Cortex of kidney (tissue), 1 donor: ENCODE measurements at places on chromosomes 11 and 22.

DNA sequence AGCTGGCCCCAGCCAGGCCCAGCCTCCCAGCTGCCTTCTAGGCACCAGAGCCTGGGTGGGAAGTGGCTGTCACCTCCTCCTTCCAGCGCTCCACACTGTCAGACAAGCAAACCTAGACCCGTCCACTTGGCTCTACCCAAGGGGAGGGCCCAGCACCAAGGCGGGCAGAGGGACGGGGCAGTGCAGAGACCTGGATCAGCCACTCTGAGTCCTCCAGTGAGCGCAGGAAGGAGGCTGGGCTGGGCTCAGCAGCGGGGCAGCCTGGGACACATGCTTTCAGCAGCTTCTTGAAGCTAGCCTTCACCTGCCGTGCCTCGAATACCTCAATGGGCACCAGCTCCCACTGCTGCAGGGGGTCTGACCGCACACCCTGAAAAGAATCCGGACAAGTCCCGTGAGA lies 18.8 kb downstream of the SBF1 start:
- no peak for DNase-seq

- no peak for DNase-seq
Observed at GRCh38 chr11:94926698-94927237, 46.6 kb downstream of the CWC15 start.

GRCh38 chr11:113593698-113594308 lies 112.3 kb downstream of the TMPRSS5 start:
- DNase-seq = no peak

DNA sequence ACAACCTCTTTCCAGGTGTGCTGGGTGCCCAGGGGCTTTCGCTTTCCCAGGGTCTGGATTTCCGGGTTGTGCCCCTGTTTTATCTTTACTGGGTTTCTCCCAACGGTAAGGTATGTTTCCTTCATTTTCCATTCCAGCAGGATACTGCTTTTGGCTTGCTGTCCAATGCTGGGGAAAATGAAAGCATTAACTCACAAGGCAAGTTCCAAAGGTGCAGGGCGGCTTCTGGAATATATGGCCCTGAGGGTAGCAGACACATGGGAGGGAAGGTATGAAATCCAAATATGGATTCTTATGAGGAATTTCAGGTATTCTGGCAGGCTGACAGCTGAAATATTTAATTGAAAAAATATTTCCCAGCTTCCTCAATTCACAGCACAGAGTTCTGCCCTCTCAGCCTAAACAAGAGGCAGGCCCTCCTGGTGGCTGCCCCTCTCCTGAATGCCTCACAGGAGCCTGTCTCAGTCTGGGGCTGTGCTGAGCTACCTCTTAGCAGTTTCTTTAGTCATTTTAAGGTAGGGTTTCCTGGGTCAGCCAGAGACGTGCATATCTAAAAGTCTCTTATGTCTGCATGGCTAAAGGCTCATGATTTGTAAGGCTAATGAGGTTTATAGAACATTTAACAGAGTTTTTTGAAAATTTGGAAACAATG lies 318.6 kb upstream of the B3GAT1 start:
- DNase-seq = no peak

DNA sequence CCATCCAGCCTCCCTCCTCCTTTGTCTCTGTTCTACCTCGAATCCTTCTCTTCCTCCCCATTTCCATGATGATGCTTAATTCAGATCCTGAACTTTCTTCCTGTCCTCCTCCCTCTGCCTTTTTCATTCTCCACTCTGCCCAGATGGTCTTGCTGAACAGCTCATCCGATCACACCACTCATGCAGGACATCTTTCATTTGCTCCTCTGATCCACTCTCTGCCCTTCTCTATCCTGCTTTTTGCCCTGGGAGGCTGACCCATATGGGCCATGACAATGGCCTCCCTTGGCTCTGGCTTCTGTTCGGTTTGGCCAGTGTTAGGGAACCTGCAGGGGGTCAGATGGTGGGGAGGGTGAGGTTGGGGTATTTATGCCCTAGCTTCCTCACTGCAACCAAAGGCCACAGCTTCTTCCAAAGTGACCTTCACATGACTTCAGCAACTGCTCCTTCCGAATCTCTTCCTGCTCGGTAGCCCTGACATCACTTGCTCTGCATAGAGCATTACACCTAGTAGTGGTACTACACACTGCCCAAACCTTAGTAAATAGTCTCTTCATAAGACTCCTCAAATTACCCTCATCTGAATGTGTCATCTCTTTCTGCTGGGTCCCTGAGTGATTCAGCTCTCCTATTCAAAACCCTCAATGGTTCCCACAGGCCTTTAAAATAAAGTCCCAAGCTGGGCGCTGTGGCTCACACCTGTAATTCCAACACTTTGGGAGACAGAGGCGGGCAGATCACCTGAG lies 32.7 kb upstream of the MICAL2 start:
- no peak for DNase-seq

DNA sequence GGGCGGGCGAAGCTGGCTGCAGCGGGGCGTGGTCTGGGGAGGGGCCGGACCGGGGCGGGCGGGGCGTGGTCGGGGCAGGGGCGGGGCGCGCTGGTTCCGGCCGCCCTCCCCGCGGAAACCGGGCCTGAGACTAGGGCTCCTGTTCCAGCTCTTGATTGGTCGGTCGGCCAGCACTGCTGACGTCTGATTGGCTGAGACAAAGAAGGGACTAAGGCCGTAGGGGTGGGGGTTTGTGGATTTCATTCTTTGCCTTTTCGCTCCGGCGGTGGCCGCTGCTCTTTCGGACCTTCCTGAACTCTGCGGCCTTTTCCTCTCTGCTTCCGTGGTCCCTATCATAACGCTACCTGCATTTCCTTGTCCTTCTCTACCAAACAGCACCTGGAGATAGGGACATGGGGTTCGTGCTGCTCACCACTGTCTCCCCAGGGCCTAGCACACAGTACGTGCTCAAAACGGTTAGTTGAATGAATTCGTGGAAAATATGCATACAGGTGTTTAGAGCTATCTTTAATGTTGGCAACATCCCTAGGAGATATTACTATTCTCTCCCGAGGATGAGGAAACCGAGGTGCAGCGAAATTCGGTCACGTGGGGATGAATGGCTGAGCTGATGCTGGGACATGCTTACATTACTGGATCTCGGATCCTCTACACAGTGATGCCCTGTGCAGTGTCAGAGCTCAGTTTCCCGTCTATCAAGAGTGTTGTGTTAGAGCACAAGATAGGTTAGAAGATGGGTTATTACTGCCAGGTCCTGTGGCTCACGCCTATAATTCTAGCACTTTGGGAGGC lies 62.8 kb downstream of the NFAM1 start:
- no peak for DNase-seq

GRCh38 chr22:49765951-49766350 lies 61.7 kb downstream of the BRD1 start:
- DNase-seq = no peak

DNA sequence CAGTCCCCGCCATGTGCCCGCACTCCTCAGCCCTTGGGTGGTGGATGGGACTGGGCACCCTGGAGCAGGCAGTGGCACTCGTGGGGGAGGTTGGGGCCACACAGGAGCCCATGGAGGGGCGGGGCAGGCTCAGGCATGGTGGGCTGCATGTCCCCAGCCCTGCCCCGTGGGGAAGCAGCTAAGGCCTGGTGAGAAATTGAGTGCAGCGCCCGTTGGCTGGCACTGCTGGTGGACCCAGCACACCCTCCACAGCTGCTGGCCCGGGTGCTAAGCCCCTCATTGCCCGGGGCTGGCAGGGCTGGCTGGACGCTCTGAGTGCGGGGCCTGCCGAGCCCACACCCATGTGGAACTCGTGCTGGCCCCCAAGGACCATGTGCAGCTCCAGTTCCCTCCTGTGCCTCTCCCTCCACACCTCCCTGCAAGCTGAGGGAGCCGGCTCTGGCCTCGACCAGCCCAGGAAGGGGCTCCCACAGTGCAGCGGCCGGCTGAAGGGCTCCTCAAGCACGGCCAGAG lies 16.1 kb downstream of the OR5B3 start:
- DNase-seq = no peak

GRCh38 chr22:20549232-20549841 lies 41.9 kb downstream of the MED15 start:
- DNase-seq = no peak

- no peak for DNase-seq
Observed at GRCh38 chr11:120546312-120547205, 35.0 kb downstream of the GRIK4 start.

DNA sequence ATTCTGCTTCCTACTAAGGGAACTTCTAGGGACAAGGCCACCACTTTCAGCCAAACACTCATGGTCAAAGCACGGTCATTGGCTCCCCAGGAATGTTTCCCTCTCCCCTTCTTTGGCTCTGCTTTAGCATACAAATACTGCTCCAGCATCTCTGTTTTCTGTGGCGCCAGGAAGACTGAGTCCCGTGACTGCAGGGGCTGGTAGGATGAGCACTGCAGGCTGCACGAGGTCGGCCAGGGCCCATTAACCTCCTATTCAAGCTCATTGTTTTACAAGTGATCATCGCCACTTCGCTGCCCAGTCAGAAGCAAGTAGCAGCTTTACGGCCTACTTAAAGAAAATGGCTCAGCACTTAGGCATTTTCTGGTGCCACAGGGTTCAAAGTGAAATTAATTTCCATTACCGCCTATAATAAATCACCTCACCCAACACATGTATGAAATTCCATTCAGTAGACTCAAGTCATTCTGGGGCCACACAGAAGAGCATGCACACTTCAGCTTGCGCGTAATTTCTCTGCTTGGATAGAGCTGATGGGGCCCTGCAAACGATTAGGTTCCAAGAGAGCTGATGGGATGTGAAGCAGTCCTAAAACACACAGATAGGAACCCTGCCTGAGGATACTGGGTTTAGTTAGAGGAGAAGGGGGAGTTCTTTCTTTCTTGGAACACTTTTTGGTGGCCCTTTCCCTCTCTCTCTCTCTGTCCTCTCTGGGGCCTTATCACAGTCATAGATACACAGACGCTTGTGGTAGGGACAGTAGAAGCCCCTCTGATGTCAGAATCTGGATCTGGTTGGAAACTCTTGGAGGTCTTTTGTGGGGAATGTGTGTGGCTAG lies 173.7 kb downstream of the KIF18A start:
- DNase-seq = no peak

GRCh38 chr11:2886191-2886894 lies 768 bp upstream of the CDKN1C start:
- no peak for DNase-seq

- no peak for DNase-seq
Observed at GRCh38 chr11:15119826-15120225, 5.1 kb downstream of the INSC start.

- no peak for DNase-seq
Observed at GRCh38 chr11:128424271-128424711, 163.1 kb downstream of the ETS1 start.

- no peak for DNase-seq
Observed at GRCh38 chr11:131916638-131917037, 546.2 kb downstream of the NTM start.

GRCh38 chr11:104000798-104001197 lies 35.6 kb upstream of the DDI1 start:
- no peak for DNase-seq

GRCh38 chr11:119341222-119342022 lies 739 bp upstream of the C1QTNF5 start:
- no peak for DNase-seq

GRCh38 chr11:130145311-130145812 lies 14.2 kb upstream of the ST14 start:
- no peak for DNase-seq

DNA sequence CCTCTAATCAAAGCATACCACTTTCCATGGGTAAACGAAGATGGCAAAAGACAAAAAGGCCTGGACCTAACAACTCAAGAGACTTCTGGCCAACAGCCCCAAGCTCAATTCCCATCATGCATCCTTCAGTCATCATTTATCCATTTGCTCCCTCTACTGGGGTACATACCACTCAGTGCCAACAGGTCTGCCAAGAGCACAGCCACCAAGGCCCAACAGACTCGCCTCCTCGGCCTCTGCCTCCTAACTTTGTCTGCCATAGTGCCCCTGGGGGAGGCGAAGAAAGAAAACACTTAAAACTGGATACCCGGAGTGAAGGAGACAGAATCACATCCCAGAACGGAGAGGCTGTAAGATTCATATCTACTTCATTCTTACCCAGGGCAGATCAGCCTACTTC lies 1.1 kb downstream of the HYOU1 start:
- DNase-seq = no peak

DNA sequence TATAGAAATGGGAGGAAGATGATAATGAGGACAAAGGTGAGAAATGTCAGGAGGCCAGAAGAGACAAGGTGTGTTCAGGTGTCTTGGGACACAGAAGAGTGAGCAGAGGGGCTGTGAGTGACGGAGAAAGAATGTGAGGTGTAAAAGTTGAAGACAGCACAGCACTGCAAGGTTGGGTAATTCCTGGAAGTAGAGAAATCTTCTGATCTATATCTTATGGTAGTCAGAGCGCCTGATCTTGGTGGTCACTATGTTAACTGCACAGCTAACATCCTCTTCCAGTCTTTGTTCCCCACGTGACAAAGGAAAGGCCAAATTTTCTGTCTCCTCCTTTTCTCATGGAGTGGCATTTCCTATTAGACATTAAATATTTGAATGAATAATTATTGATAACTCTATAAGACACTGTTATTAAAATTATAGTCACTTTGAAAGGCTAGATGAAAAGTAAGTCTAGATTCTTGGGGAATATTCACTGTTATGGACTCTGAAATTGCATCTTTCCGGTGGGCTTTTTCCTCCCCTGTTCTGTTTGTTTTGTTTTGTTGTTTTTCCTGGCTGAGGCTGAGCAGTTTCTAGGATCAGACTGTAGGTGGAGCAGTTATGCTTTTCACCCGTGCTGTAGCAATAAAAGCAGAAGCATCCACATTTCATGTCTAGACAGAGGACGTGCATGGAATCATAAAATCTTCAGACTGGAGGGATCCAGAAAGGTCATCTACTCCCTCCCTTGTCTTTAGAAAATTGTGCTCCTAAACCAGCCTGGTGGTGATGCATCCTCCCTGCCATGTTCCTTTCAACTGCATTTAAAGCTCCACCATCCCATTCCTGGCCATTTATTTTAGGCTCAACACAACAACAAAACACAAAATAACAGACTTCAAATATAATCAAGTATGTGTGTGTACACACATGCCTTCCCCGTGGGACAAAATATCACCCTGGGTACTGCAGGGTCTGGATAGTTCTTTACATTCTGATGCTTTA lies 26.6 kb downstream of the SC5D start:
- no peak for DNase-seq

- DNase-seq = no peak
Observed at GRCh38 chr11:128428935-128429334, 158.4 kb downstream of the ETS1 start.

GRCh38 chr11:72520815-72521214 lies 86.5 kb upstream of the CLPB start:
- no peak for DNase-seq

- DNase-seq = no peak
Observed at GRCh38 chr11:112334381-112334780, 73.7 kb upstream of the PLET1 start.

DNA sequence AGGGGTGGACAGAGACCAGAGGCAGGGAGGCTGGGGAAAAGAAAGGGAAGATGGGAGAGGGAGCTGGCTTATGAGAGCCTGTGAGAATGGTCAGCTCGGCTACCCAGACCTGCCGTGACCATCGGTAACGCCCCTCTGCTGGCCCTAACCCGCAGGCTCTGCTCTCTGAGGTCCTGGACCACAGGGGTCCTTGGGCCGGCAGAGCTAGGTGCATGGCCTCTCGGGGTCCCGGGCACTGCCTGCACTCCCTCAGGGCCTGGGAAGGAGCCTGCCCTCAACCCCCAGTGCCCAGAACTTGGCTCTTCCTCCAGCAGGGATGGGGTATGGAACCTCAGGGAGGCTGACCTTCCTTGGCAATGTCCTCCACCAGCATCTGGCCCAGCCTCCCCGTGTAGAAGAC lies 13.2 kb downstream of the GGT5 start:
- no peak for DNase-seq

GRCh38 chr11:60825790-60826189 lies 16.1 kb upstream of the CCDC86 start:
- DNase-seq = no peak

GRCh38 chr11:47714554-47715081 lies 551 bp downstream of the AGBL2 start:
- no peak for DNase-seq
